DMS79 treated with DMSO at 0.1 percent for 48 hours (cell line): ENCODE measurements at places on chromosomes 4 and X.
A peak's percentile ranks its signal among the peaks of the same experiment; 100 is the strongest.

GRCh38 chrX:129823522-129823921, 20.2 kb downstream of the ZDHHC9 start:
- DNase-seq: no peak

DNA sequence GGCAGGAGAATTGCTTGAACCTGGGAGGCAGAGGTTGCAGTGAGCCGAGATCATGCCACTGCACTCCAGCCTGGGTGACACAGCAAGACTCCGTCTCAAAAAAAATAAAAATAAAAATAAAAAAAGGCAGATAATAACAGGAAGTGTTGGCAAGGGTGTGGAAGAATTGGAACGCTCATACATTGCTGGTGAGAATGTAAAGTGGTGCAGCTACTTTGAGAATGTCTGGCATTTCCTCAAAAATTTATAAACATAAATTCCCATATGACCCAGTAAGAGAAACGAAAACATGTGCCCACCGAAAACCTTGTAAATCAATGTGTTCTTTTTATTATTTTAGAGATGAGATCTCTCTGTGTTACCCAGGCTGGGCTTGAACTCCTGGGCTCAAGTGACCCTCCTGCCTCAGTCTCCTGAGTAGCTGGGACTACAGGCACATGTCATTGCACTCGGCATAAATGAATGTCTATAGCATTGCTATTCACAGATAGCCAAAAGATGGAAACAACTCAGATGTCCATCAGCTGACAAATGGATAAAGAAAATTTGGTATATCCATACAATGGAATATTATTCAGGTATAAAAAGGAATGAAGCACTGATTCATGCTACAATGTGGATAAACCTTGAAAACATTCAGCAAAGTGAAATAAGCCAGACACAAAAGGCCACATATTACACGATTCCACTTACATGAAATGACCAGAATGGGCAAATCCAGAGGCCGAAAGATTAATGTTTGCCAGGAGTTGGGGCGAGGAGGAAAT, 63.7 kb upstream of the PLAC1 start:
- DNase-seq: no peak

GRCh38 chr4:3077796-3078195, 3.3 kb downstream of the HTT start:
- DNase-seq: no peak

GRCh38 chr4:15410750-15411149, 17.1 kb upstream of the C1QTNF7 start:
- DNase-seq: no peak

GRCh38 chr4:112514647-112515197, 1.3 kb downstream of the NEUROG2 start:
- DNase-seq: no peak

DNA sequence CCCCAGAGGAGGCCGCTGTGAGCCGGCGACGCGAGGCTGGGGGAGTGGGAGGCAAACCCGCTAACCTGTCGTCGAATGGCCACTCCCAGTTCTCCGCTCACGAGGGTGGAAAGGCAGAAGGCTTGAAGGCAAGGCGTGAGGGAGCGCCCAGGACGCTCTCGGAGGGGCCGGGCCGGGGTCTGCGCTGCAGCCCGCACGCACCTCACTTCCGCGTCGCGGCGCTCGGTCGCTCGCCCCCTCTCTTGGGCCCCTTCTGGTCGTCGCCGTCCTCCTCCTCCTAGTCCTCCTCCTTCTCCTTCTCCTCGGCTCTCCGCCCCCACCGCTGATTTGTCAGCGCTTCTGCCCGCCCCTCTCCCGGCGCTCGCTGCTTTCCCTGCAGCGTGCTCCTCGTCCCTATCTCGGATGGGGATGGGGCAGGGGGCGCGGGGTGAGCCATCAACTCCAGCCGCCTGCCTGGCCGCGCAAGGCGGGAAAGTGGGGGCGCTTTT, at the start of gene SNCA:
TSS of gene SNCA (minus strand) at position 265 of the 488 bp plus-strand sequence. CDS start 1,494 bp downstream, outside the sequence.
- peak; percentile 41 for DNase-seq

DNA sequence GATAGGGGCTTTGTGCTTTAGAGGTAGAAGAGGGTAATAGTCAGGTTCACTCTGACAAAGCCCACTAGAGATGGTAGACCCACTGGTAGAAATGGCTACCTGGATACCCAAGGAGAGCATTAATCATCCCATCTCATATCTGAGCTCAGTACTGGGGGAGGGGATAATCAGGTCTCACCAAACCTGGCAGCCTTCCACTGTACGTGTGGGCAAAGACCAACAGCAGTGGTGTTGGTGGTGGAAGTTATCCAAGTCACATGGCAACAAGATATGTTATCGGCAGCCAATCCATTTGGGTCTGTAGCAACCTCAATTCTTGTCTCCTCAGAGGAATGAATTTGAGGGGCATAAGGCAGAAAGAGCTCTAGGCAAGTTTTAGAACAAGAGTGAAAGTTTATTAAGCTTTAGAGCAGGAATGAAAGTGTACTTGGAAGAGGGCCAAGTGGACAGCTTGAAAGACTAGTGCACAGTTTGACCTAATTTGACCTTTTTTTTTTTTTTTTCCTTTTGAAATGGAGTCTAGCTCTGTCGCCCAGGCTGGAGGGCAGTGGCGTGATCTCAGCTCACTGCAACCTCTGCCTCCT, 67.0 kb upstream of the CXCL13 start:
- peak; percentile 20 for DNase-seq

DNA sequence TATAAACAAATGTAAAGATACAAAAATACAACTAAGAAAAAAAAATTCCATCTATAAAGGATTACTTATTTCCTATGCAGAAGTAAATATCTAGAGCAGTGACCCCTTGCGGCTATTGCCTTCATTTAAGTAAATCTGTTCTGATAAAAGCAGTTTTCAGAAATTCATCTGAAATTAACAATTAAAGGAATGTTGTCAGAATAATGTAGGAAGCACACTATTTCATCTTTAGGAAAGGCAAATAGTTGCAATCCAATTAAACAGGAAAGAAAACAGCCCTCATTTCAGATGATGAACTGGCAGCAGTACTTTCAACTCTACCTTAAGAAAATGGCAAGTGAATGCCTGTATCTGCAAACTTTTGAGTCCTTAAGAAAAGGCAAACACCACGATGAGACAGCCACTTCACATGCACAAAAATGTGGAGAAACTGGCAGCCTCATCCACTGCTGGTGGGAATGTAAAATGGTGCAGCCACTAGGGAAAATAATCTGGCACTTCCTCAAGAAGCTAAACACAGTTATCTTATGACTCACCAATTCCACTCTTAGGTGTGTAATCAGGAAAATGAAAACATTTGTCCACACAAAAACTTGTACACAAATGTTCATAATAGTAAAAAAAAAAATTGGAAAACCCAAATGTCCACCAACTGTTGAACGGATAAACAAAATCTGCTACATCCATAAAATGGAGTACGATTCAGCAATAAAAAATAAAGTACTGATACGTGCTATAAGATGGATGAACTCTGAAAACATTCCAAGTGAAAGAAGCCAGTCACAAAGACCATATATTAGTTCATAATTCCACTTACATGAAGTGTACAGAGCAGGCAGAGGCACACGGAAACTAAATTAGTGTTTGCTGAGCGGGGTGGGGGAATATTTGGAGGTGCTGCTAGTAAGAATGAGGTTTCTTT, 2.0 kb upstream of the THAP9 start:
- DNase-seq: no peak
